ELR (cell line): ENCODE measurements at places on chromosomes 1 and 21.
A peak's percentile ranks its signal among the peaks of the same experiment; 100 is the strongest.

DNA sequence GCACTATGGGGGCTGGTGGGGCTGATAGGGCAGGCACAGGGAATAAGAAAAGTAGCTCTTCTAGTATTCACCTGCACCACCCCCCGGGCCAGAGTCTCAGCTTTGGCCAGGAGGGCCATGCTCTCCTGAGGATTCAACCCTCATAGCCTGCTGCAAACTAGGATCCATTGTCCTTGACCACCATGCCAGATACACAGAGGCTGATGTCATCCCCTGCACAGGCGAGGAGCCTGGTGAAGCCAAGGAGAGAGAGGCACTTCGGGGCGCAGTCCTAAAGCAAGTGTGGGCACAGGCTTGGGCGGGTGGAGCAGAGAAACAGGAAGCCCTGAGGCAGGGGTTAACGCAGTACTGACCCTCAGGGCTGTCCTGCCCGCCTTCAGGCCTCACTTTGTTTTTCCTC, 29.5 kb downstream of the TMEM53 start:
- no peak for DNase-seq

DNA sequence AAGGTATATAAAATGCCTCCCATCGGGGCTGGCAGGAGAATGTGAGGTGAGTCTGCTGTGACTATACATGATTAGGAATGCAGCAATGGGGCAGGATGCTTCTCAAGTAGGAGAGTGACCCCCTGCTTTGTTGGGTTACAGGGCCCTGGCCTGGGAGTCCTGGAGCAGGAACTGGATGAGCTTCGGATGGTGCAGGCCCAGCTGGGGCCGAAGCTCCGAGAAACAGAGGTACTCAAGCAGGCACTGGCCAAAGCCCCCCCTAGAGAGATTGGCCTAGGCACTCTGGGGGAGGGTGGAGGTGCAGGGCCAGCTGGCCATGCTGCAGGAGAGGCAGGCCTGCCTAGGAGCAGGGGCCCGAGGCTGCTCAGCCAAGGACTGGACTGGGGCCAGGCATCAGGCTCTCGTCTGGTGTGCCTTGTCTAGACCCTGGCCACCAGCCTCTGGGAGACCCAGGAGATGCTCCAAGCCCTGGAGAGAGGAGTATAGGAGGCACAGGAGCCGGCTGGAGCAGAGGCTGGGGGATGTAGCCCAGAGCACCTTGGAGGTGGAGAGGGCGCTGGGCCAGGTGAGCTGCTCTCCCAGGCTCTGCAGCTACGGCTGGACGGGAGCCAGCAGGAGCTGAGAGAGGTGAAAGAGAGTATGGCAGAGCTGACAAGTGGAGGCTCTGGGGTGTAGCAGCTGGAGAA, 32.8 kb upstream of the PKP1 start:
- DNase-seq, result no peak

DNA sequence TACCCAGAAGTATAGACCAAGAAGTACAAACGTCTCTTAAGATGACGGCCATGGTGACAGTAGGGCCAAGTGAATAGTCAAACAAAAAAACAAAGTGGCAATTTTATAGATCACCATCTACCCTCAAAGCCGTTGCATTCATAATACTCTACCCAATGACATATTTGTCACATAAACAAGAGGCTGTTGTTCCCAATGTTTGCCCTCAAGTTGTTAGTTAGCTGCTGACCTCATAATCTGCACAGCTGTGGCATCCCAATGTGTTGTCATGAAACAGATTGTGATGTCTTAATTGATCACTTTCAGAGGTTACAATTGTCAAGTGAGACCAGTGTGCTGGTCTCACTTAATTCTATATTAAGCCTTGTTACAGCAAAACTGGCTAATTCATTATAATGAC, 333.8 kb downstream of the ST6GALNAC3 start:
- DNase-seq, result no peak

- DNase-seq, result no peak
Measured at GRCh38 chr1:54461731-54462596, 55.8 kb upstream of the SSBP3 start.

GRCh38 chr21:36425286-36425685, 40.1 kb downstream of the CHAF1B start:
- peak; percentile 28 for DNase-seq

GRCh38 chr1:43447891-43448708, 5.6 kb downstream of the HYI start:
- no peak for DNase-seq

GRCh38 chr1:39392851-39393573, 98.4 kb upstream of the BMP8A start:
- DNase-seq, result no peak

GRCh38 chr1:23496490-23497181, 12.7 kb upstream of the ASAP3 start:
- no peak for DNase-seq

DNA sequence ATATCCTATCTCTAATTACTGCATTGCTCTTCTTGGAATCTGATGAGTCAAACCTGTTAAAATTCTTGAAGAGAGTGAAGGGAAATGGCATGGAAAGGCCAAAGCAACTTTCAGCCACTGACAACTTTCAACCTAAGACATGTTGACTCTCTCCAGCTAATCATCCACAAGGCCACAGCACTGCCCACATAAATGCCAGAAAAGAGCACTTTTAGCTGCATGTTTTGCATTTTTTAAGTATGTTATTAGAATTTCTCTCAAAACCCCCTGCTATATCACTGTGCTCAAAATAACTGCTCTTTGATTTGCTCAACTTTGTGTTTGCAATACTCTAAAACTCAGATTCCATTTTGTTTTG, 352.5 kb downstream of the ADGRL2 start:
- DNase-seq, result no peak

GRCh38 chr1:6724517-6725141, 23.0 kb upstream of the DNAJC11 start:
- peak; percentile 88 for DNase-seq

GRCh38 chr1:32886004-32886827, at the start of gene HPCA:
Gene HPCA, plus strand, starts transcription at chr1:32886491. Its CDS starts 2,408 bp downstream, at chr1:32888899.
- peak; percentile 62 for DNase-seq

- no peak for DNase-seq
Measured at GRCh38 chr1:157628773-157629172, 30.9 kb upstream of the FCRL4 start.

DNA sequence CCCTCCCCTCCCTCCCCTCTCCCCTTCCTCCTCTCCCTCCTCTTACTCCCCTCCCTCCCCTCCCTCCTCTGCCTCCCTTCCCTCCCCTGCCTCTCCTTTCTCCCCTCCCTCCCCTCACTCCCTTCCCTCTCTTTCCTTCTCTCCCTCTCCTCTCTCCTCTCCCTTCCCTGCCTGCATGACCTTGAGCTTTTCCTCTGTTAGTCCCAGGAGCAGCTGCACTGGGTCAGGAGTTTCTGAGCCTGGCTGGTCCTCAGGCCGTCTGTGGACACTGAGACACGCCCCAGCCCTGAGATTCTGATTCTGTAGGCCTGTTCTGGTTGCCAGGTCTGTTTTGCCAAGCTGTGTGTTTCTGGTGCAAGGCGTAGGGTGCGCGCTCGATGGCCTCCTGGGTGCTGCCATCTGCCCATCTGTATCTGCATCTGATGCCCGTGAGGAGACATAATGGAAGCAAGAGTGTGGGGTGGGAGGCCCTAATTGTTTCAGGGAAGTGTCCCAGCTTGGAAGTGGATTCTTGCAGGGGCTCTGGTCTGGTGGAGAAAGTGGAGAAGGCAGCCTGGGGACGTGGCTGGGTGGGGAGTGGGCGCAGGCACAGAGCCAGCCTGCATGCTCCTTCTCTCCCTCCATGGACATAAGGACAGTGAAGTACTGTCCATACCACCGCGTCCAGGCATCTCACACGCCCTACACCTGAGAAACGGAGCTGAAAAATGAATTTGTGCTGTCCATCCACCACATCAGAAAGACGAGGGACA, 97.2 kb downstream of the WDR4 start:
- no peak for DNase-seq

DNA sequence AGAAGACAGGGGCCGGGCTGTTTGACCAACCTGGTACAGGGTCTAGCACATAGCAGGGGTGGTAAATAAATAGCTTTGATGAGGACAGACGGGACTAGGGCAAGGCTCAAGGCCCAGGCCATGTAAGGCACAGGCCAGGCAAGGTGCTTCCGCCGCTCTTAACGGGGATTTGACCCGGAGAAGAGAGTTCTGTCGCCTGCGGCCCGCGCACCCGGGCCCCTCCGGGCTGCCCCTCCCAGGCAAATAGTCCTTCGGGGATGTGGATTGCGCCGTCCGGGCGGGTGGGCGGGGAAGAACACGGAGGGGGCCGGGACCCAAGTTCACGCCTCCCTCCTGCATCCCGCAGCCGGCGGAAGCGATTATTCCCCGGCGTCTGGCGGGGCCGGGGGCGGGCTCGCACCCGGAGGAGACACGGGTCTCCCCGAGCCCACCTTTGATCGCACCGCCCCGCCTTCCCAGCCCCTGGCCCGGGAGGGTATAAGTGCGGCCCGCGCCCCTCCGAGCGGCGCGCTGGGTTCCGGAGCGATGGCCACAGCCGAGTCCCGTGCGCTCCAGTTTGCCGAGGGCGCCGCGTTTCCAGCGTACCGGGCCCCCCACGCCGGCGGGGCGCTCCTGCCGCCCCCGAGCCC, at the start of gene MIXL1:
Gene MIXL1 (plus strand): TSS at position 508 of the 629 bp plus-strand sequence. CDS start 18 bp downstream, at position 526.
- DNase-seq, result no peak

DNA sequence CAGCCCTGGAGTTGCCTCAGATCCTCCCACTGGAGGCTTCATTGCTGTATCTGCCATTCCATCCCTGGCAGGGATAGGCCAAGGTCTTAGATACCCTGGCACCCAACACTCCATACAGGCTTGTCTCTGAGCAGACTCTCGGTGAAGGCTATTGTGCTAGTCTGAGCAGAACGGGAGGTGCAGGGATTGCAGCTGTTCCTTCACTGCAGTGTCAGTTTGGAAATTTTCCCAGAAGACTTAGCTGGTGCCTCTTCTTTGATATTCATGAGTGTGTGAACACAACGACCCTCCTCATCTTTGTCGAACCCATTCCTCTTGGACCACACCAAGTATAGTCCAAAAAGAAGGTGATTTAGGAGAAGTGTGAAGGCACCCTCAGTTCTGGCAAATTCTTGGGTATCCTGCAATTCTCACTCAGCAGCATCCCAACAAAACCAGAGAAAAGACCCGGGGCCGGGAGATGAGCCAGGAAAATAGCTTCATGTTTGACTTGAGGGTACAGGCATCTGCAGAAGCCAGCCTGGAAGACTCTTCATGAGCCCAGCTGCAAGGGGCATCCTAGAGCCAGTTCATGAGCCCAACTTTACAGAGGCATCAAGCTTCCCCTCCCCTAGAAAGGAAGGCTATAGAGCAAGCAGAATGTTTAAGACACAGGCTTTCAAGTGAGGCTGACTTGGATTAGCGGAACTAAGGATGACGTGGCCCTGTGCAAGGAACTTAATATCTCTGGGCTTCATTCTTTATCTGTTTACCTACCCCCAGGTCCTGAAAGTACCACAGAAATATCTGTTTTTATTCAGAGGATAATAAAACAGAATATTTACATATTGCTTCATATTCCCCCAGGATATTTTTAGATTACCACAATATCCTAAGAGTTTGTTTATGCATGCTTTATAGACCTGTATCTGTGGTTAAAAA, 38.8 kb upstream of the HAO2 start:
- DNase-seq, result peak; percentile 19

DNA sequence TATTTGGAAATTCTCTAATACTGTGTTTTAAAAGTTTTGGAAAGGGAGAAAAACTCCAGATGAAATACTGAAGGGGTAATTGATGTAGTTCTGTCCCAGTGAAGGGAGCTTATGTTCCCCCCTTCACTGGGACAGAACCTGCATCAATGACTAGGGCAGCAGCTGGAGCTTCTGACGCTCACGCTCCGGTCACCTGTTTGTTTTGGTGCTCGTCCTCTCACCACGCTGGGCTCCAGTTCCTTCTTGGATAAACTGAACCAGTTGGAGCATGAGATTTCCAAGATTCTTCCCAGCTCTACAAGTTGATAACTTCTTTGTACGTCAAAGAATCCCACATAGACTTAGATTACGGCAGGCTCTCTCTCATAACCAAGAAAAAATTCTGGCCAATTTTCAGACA, 51.4 kb upstream of the HNRNPU start:
- no peak for DNase-seq

DNA sequence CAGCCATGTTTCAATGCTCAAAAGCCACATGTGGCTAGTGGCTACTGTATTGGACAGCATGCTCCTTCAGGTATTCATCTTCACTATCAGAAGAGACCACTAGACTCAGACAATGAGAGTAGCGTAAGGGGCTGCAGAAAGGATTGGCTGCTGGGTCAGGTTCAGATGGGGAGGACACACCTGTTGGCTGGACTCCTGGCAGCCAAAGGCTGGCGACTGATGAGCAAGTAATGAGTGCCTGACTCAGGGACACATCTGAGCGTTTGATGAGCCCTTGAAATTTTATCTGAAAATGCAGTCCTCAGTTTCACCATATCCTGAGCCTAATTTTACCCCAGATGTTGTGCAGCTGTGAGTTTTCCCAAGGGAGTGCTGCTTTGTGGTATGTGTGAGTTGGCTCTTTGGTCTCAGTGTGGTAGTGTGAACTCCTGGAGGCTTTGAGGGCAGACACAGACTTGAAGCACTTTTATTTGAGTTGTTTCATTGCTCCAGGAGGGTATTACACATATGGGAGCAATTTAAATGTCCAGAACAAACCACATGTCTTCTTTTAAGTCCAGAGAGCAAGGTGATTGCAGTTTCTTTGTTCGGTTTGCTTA, 9.6 kb downstream of the ST6GALNAC3 start:
- no peak for DNase-seq

- no peak for DNase-seq
Measured at GRCh38 chr1:3141836-3142235, 72.8 kb downstream of the PRDM16 start.

DNA sequence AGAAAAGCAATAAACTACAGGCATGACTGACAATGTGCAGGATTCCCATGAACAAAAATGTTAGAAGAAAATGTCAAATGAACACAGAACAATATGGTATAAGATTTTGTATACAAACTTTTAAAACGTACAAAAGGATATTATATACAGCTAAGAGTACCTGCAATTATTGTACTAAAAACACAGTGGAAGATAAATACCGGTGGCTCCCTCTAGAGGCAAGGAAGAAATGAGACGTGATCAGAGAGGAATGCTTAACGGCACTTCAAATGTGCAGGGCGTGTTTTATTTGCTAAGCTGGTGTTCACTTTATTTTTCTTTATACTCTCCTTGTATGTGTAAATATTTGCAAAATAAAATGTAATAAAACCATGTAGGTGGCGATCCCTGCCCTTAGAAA, 191.8 kb upstream of the SAMSN1 start:
- peak; percentile 52 for DNase-seq

- no peak for DNase-seq
Measured at GRCh38 chr21:27741736-27742135, 774.8 kb upstream of the ADAMTS5 start.

GRCh38 chr1:5733596-5733995, 258.6 kb downstream of the NPHP4 start:
- no peak for DNase-seq

GRCh38 chr1:3922851-3923250, 22.8 kb upstream of the C1orf174 start:
- no peak for DNase-seq

- no peak for DNase-seq
Measured at GRCh38 chr1:55987491-55988249, 591.7 kb downstream of the PLPP3 start.

GRCh38 chr1:17001760-17002523, 9.8 kb downstream of the ATP13A2 start:
- no peak for DNase-seq
